NCI-H187 treated with DMSO at 0.1 percent for 48 hours (cell line): ENCODE measurements at places on chromosomes 13 and 19.

GRCh38 chr19:40335855-40336600, 12.2 kb downstream of the C19orf47 start:
- no peak for DNase-seq

DNA sequence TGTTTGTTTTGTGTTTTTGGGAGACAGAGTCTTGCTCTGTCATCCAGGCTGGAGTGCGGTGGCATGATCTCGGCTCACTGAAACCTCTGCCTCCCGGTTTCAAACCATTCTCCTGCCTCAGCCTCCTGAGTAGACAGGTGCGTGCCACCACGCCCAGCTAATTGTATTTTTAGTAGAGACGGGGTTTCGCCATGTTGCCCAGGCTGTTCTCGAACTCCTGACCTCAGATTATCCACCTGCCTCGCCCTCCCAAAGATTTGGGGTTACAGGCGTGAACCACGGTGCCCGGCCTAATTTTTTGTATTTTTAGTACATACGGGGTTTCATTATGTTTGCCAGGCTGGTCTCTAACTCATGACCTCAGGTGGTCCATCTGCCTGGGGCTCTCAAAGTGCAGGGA, 8.3 kb upstream of the ZNF681 start:
- no peak for DNase-seq

- no peak for DNase-seq
Observed at GRCh38 chr19:18319591-18320135, 3.2 kb downstream of the LSM4 start.

DNA sequence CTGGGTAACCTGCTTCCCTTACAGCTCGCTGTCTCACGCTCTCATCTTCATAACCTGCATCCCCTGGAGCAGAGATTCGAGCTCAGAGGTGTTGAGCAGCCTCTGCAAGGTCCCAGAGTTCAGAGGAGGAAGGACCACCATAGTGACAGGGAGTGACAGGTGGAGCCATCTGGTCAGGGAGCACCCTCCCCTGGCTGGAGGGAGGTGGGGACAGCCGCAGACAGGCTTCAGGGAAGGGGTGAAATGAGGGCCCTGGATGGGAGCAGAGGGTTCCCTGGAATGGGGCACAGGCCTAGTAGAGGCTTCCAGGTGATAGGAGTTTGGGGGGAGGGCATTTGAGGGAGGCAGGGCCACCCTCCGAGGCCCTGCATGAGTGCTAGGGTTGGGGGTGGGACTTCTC, 82.1 kb downstream of the ZNF429 start:
- DNase-seq, result no peak

DNA sequence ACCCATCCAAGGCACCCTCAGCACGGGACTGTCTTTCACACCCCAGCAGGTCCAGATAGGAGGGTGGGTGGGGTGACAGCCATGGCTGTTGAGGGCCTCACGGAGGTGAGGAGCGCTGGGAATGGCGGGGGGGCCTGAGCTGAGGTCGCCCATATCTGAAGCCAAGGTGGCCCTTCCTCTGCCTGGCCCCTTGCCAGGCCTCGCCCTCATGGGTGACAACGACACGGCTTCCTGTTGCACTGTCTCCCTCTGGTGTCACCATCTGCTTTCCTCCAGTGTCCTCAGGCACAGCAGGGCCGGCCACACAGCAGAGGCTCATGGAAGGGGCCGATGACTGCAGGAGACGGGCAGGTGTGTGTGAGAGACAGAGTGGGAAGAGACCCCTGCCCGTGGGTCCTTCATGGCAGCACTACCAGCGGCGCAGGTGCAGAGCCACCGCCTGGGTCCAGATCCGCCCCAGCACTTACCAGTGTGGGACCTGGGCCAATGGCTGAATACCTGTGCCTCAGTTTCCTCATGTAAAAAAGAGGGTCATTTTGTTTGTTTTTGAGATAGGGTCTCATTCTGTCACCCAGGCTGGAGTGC, 8.1 kb upstream of the NKPD1 start:
- no peak for DNase-seq

- DNase-seq, result no peak
Observed at GRCh38 chr19:15318241-15318691, 14.1 kb downstream of the BRD4 start.

- peak; percentile 96 for DNase-seq
Observed at GRCh38 chr13:112066624-112067004, 335 bp upstream of the SOX1 start.

DNA sequence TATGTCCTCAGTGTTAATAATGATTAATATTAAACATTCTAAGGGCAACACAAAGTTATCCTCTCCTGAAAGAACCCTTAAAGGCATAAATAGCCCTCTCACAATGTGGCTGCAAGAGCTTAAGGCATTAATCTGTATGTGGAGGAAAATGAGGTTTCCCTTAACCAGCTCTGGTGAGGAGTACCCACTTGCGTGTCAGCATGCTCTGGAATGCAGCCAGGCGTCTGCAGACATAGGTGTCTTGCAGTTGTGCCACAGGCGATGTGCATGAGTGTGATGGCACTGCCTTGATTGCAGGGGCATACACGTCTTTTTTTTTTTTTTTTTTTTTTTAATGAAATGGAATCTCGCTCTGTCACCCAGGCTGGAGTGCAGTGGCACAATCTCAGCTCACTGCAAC, 91.9 kb downstream of the RAB20 start:
- DNase-seq, result no peak

DNA sequence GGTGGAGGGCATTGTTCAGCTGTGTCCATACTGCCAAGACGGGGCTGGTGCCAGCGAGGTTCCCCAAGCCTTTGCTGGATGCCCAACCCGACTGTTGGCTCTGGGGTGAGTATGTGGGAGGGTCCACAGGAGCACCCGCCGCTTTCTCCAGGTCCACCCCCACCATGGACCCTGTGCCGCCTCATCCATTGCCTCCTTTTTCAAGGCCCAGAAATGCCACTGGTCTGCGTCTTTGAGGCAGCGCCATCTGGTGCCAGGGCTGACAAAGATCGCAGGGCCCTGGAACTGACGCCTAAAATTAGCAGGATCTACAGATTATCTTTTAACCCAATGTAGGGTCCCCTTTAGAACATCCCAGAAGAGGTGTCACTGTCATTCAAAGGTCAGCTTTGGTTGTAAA, 34.6 kb downstream of the NFIX start:
- DNase-seq, result no peak

DNA sequence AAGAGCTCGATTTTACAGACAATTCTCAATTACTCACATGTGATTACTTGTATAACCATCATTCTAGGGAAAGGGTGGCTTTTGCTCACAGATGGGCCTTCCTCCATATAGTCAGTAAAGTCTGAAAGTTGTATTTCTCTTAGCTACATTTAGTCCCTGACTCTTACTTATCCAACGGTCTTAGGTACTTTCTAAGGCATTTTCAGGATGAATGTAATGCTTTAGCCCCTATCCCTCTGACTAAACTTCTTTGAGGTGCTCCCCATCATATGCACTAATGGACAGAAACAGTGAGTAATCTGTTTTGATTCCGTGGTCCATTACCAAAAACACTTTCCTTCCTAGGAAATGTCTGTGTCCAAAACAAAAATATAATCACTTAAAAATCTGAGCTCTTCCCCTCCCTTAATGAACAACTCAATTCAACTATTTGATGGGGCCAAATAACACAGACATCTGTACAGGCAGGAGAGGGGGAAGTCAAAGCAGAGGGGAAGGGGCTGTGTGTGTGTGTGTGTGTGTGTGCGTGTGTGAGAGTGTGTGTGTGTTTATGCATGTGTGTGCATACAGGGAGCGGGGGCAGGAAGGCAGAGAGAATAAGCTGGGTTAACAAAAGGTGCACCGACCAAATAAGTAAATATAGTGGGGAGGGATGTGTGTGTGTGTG, 84.9 kb downstream of the USP12 start:
- DNase-seq, result no peak

GRCh38 chr19:29421196-29421545, 104.6 kb upstream of the VSTM2B start:
- no peak for DNase-seq

GRCh38 chr19:28126135-28126898, 1086.6 kb downstream of the UQCRFS1 start:
- no peak for DNase-seq

- DNase-seq, result no peak
Observed at GRCh38 chr13:109281903-109282635, 504.3 kb downstream of the IRS2 start.

DNA sequence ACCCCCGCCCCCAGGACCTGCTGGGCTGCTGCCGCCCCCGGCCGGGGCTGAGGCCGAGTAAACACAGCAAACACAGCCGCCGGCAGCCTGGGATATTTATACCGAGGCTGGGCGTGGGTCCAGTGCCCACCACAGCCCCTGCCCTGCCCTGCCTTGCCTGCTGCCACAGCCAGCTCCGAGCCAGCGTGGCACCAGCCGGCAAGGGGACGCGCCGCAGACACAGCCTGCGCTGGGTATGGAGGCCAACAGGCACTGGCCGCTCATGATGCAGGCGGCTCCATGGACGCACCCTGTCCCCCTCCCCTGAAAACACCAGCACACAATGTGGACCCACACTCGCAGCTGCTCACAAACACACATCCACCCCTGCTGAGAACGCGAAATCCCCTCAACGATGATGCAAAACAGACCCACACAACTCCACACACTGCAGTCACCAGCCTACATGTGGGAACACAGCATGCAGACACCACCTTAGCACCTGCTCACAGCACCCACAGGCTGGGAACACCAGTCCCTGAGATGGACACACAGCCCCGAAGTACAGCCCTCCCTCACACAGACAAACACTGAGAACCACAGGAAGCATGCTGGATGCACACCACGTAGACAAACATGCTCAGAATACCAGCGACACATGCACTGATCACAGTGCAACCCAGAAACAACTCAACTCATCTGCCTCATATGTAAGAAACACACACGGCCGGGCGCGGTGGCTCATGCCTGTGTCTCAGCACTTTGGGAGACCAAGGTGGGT, 16.2 kb downstream of the CCDC97 start:
- no peak for DNase-seq

DNA sequence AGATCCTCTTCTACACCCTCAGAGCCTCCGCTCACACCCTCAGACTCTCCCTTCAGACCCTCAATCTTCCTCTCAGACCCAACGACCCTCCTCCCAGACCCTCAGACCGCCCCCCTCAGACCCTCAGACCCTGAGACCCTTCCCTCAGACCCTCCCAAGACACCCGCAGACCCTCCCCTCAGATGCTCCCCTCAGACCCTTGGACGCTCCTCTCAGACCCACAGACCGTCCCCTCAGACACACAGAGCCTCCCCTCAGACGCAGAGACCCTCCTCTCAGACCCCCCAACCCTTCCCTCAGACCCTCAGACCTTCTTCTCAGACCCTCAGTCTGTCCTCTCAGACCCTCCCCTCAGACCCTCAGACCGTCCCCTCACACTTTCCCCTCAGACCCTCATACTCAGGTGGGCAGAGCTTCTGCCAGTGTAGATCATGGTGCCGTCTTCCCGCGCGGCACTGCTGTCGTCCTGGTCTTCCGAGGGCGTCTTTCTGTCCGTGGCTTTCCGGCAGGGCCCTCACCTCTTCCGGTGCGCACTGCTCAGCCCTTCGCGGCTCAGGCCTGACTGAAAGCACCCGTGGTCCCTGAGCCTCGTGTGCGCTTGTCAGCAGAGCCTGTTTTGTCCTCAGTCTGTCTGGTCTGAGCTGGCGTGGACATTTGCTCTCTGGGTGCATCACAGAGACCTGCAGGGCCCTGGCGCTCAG, 18.9 kb upstream of the TFDP1 start:
- DNase-seq, result no peak

- no peak for DNase-seq
Observed at GRCh38 chr13:97515643-97516042, 81.7 kb downstream of the RAP2A start.

- DNase-seq, result no peak
Observed at GRCh38 chr13:79295906-79296706, 109.9 kb downstream of the RBM26 start.

- no peak for DNase-seq
Observed at GRCh38 chr19:49896863-49897621, at the start of gene IL4I1. Gene IL4I1 (minus strand): TSS chr19:49896887. CDS start chr19:49896160, 727 bp downstream.

GRCh38 chr13:24931450-24932251, 164.3 kb upstream of the PABPC3 start:
- DNase-seq, result no peak
